Activated CD4-positive, alpha-beta T cell treated with anti-CD3 and anti-CD28 coated beads, Interleukin-2, amount 10 ng/mL, durations not matched to agents 24 days and 14 days (primary cell): ENCODE measurements at places on chromosomes 1 and 21. TPM values are rescaled to one million over a fixed set of nuclear protein-coding genes. Genes with fewer than 3 reads are reported as not detected.

- no peak for DNase-seq
Measured at GRCh38 chr1:164163289-164163849, 395.6 kb upstream of the PBX1 start.

DNA sequence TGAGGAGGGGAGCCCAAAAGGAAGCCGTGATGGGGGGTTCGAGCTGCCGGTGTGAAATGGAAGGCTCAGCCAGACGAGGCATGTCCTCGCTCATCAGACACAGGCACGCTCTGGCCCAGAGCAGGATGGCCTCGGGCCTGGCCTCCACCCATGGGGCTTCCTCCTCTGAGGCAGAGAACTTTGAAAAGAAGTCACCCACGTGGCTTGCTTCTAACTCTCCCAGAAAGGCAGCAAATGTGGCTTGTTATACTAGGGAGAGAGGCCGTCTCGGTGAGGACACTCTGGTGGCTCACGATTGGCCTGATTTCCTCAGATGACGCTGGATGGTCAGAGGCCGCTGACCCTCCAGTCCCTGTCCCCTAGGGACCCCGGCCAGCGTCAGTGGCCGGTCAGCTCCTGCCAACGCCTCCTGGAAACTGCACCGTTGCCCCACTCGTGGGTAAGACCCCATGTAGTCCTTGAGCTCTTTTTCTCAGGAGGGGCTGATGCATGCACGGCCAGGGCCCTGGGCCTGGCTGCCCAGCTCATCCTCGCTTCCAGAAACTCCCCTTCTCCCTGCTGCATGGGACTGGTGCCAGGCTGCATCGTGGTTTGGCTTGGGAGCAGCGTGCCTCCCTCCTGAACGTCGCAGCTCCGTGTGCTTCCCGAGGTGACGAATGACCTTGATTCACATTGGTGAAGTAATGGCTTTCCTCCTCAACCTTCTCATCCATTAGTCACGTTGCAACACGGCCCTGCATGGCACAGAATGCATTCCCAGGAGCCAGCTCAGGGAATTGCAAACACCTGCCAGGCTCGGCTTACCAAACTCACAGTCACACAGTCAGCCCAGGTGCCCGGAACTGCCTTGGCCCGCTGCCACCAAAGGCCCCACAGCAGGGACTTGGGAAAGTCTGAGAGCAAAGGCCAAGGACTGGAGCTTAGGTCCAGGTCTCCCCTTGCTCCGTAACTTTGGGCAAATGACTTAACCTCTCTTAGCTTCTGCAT lies 58.8 kb downstream of the TOMM20 start:
- no peak for DNase-seq

FAAH gene
- total RNA-seq = 4.6 and 6.8 TPM in 2 replicates

GRCh38 chr1:241802863-241803262 lies 45.1 kb upstream of the EXO1 start:
- no peak for DNase-seq

GRCh38 chr1:28811766-28812668 lies at the start of gene OPRD1:
Gene OPRD1, plus strand, starts transcription at chr1:28812170. Its CDS starts 214 bp downstream, at chr1:28812384.
- DNase-seq = no peak

- no peak for DNase-seq
Measured at GRCh38 chr1:234719454-234720251, 109.7 kb upstream of the IRF2BP2 start.

DNA sequence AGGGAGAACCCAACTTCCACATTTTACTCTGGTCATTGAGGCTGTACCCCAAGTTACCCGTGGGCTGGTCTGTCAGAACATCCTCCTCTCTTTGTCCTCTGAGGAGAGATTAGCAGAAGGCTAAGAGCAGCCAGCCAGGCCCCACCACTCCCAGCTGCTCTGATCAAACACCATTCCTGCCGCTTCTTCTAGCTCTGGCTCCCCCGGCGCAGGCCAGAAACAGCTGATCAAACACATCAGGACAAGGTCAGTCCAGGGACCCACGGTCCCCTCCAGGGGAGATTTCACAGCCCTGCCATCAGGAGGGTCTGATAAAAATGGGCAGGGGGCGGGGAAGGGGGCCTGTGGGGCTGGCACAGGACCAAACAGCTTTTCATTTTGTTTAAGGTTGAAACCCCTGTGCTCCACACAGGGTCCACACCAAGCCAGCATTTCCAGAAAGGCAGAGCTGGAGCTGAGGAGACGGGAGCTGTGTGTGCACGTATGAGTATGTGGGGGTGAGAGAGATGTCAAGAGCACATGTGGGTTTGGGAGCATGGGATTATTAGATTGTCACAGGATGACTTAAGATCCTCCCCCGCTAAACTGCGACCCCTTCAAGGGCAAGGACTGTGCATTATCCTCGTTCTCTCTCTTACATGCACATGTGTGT lies 29.9 kb upstream of the EPHA8 start:
- no peak for DNase-seq

DNA sequence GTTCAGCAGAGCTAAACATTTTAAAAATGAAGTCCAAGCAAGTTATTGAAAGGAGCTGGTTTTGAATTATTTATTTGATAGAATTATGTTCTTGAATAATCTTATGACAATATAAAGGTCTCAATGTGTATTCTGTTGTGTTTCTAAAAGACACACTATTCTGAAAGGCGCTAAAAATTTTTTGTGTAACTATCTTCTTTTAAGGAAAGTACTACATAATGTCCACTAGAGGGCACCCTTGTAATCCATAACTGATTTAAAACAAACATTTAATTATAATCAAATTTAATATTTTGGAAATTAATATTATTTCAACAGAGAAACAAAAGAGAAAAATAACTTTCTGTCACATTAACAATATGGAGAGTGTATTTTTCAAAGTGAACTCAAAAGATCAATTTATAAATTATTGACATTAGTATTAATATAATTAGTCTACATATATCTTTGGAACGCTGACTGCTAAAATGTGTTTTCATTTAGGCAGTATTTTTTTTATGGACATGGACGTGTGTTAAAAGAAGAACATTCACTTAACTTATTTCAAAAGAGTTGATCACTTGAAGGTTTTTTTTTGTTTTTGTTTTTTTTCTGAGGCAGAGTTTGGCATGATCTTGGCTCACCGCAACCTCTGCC lies 248.4 kb downstream of the DENND1B start:
- no peak for DNase-seq

KRTAP10-9 gene
- not detected in 2 replicates for total RNA-seq

DNA sequence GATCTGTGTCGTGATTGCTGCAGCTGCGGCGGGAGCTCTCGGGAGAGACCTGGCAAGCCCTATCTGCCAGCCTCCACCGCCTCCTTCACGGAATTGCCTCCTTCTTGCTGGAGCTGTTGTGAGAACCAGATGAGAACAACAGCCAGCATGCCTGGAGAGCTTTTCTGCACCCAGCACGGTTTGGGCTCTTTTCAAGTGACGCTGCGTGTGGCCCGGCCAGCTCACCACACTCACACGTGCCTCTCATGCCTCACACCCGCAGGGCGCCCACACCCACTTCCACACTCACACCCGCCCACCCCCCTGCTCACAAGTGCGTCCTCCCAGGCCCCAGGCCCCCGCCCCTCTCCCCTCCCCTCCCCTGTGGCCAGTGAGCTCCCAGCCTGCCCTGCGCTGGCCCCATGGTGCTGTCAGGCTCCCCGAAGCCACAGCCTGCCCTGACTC lies 135.7 kb upstream of the RUNX3 start:
- no peak for DNase-seq

- DNase-seq = no peak
Measured at GRCh38 chr1:28545246-28545628, 7.6 kb upstream of the TRNAU1AP start.

DNA sequence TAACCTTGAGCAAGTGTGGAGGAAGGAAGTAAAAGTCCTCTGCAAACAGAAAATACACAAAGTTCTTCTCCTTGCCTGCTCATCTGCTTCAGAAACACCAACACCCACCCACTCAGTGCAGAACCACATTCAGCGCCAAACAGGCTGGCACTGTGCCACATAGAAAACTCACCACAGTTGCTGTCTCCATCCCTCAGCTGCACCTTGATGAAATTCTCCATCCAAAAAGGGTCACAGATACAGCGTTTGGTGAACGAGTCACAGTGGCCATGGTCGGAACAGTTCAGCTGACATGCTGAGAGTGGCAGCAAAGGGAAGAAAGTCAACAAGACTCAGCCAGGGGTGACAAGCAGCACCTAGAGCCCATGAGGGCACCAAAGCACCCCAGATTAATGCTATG lies 114.5 kb downstream of the KIAA0319L start:
- no peak for DNase-seq

RIIAD1 gene
- not detected in 2 replicates for total RNA-seq

DNA sequence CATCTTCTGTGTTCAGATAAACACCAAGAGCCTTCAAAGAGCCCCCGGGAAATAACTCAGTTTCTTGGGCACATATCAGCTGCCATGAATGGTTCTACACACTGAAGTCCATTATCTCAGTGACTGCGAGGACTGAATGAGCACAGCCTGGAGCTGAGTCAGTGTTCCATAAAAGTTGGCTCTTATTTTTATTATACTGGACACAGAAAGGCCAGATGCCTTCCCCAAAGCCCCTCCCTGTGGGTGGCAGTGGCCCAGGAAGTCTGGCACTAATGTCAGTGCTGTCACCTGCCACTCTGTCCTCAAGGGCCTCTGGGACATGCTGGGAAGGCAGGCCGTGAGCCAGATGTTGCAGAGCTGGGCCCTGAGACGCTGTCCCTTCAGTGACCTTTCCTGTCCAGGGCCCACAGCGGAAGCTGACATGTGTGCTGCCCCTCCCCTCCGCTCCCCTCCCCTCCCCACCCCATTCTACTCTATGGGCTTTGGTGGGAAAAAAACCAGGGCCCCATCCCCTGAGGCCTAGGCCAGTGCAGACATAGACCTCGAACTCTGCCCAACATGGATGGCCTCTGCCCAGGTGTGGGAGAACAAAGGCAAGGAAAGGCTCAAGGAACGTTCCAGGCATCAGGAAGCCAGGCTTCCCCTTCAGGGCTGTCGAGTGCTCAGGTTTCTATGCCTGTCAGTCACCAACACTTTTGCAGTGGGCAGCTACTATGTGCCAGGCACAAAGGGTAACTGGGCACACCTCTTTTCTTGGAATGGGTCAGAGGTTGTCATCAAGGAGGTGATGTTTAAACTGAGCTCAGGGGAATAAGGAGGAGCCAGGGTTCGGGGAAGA lies 22.4 kb upstream of the NPPB start:
- no peak for DNase-seq

- no peak for DNase-seq
Measured at GRCh38 chr1:86409416-86410021, 13.4 kb upstream of the ODF2L start.

ATP1A4 gene
- total RNA-seq = not detected in 2 replicates

GRCh38 chr1:227793948-227794816 lies 21.3 kb upstream of the PRSS38 start:
- no peak for DNase-seq

GRCh38 chr1:183070923-183071618 lies 47.9 kb downstream of the LAMC1 start:
- no peak for DNase-seq

DNA sequence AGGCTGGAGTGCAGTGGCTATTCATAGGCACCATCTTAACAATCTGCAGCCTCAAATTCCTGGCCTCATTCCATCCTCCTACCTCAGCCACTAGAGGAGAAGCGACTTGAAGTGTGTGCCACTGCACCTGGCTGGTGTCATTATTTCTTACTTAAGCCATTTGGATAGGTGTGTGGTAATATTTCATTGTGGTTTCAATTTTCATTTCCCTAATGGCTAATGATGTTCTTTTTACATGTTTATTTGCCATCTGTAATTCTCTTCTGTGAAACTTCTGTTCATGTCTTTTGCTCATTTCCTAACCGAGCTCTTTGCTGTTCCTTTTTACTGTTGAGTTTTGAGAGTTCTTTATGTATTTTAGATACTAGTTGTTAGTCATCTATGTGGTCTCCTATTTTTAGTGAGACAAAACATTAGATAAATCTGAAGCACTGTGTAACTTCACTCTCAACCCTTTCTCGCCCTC lies 66.8 kb downstream of the SLC27A3 start:
- DNase-seq = no peak
